Renal cortex interstitium (tissue), 15 donors: ENCODE measurements at places on chromosomes 3 and 15. TPM values are rescaled to one million over a fixed set of nuclear protein-coding genes. Genes with fewer than 3 reads are reported as not detected.

ST8SIA2 gene
- polyA plus RNA-seq: 5.6 TPM

CLCN2 gene
- 9.7 TPM for polyA plus RNA-seq

CCR9 gene
- not detected for polyA plus RNA-seq

RBP2 gene
- polyA plus RNA-seq: 0.30 TPM

ZNF501 gene
- polyA plus RNA-seq: 12.1 TPM

GOLGA6L24 gene
- polyA plus RNA-seq: not detected
